Bronchial smooth muscle cell (primary cell): ENCODE measurements at places on chromosomes 2 and 18. TPM values are rescaled to one million over a fixed set of nuclear protein-coding genes. Genes with fewer than 3 reads are reported as not detected.

The UCN gene
- 0.16 and 0.26 TPM in 2 replicates for total RNA-seq

The DOK6 gene
- 3.2 and 9.0 TPM in 2 replicates for total RNA-seq

The PSMD14 gene
- total RNA-seq, result 52.3 and 64.9 TPM in 2 replicates

The ERICH2 gene
- 1.2 TPM in 1 of 2 replicates, not detected in the other for total RNA-seq

The G6PC2 gene
- total RNA-seq, result not detected in 2 replicates

The GPR35 gene
- 0.32 and 0.52 TPM in 2 replicates for total RNA-seq

The CETN1 gene
- not detected in 2 replicates for total RNA-seq

The FSHR gene
- under 0.01 TPM in 1 of 2 replicates, not detected in the other for total RNA-seq

The SPEG gene
- 7.8 and 9.1 TPM in 2 replicates for total RNA-seq

The TMEM37 gene
- total RNA-seq, result 0.32 and 0.60 TPM in 2 replicates

The ATOH8 gene
- total RNA-seq, result 24.6 and 29.5 TPM in 2 replicates

The LOXL3 gene
- total RNA-seq, result 23.6 and 30.0 TPM in 2 replicates

The NGEF gene
- total RNA-seq, result 1.9 and 11.2 TPM in 2 replicates

The PLCL1 gene
- total RNA-seq, result 0.60 and 3.0 TPM in 2 replicates

The MYCN gene
- not detected in 2 replicates for total RNA-seq

The ACVR1 gene
- 20.8 and 23.3 TPM in 2 replicates for total RNA-seq

The TANC1 gene
- 11.5 and 14.7 TPM in 2 replicates for total RNA-seq

The AGXT gene
- total RNA-seq, result not detected in 2 replicates

The TBR1 gene
- total RNA-seq, result not detected in 2 replicates

The KRTCAP3 gene
- total RNA-seq, result 0.26 and 0.47 TPM in 2 replicates

The MYO5B gene
- total RNA-seq, result under 0.01 and 0.17 TPM in 2 replicates

The GALNT14 gene
- 0.17 TPM in 1 of 2 replicates, not detected in the other for total RNA-seq

The MALT1 gene
- total RNA-seq, result 10.2 and 13.9 TPM in 2 replicates

The THADA gene
- total RNA-seq, result 28.4 and 40.4 TPM in 2 replicates

The SULT1C4 gene
- 0.16 TPM in 1 of 2 replicates, not detected in the other for total RNA-seq

The VSNL1 gene
- total RNA-seq, result 0.17 and 0.47 TPM in 2 replicates

The FBXO11 gene
- 47.3 and 62.9 TPM in 2 replicates for total RNA-seq

The LIMS4 gene
- 0.77 and 4.7 TPM in 2 replicates for total RNA-seq

The NT5C1B gene
- not detected in 2 replicates for total RNA-seq

The GNAL gene
- total RNA-seq, result 0.69 and 1.1 TPM in 2 replicates

The SCN2A gene
- 3.3 and 10.9 TPM in 2 replicates for total RNA-seq

The CDH19 gene
- under 0.01 TPM in 1 of 2 replicates, not detected in the other for total RNA-seq

The TDRD15 gene
- not detected in 2 replicates for total RNA-seq

The COL4A4 gene
- 0.16 and 0.17 TPM in 2 replicates for total RNA-seq

The PKDCC gene
- total RNA-seq, result 30.3 and 53.1 TPM in 2 replicates

The TWIST2 gene
- 73.3 and 77.3 TPM in 2 replicates for total RNA-seq

The SP5 gene
- not detected in 2 replicates for total RNA-seq

The PROKR1 gene
- not detected in 2 replicates for total RNA-seq

The AP1S3 gene
- total RNA-seq, result 0.26 and 1.6 TPM in 2 replicates

The CDH20 gene
- total RNA-seq, result under 0.01 TPM in 1 of 2 replicates, not detected in the other

The HMSD gene
- not detected in 2 replicates for total RNA-seq

The AFF3 gene
- total RNA-seq, result under 0.01 and 0.34 TPM in 2 replicates

The CD8A gene
- total RNA-seq, result not detected in 2 replicates

The TRABD2A gene
- total RNA-seq, result 3.5 and 6.8 TPM in 2 replicates

The RAD51AP2 gene
- not detected in 2 replicates for total RNA-seq

The FEZ2 gene
- total RNA-seq, result 42.2 and 46.3 TPM in 2 replicates

The GRP gene
- not detected in 2 replicates for total RNA-seq

The ALK gene
- under 0.01 and 0.16 TPM in 2 replicates for total RNA-seq

The TNFAIP6 gene
- 37.2 and 86.0 TPM in 2 replicates for total RNA-seq

The PSTPIP2 gene
- 2.7 and 6.9 TPM in 2 replicates for total RNA-seq

The RESP18 gene
- not detected in 2 replicates for total RNA-seq

The C1QL2 gene
- total RNA-seq, result not detected in 2 replicates

The FAM161A gene
- 2.0 and 2.2 TPM in 2 replicates for total RNA-seq

The GIGYF2 gene
- 44.6 and 67.7 TPM in 2 replicates for total RNA-seq

The CREG2 gene
- 0.26 and 0.32 TPM in 2 replicates for total RNA-seq
